ENCODE measurements at places on chromosomes 5 and 9.
A peak's percentile ranks its signal among the peaks of the same experiment; 100 is the strongest.

- no peak for DNase-seq
Observed at GRCh38 chr5:35227720-35228119, 2.6 kb downstream of the PRLR start.

- no peak for DNase-seq
Observed at GRCh38 chr9:94168203-94169000, 84.1 kb downstream of the PTPDC1 start.

- DNase-seq = no peak
Observed at GRCh38 chr9:3863111-3863528, 337.3 kb upstream of the RFX3 start.

DNA sequence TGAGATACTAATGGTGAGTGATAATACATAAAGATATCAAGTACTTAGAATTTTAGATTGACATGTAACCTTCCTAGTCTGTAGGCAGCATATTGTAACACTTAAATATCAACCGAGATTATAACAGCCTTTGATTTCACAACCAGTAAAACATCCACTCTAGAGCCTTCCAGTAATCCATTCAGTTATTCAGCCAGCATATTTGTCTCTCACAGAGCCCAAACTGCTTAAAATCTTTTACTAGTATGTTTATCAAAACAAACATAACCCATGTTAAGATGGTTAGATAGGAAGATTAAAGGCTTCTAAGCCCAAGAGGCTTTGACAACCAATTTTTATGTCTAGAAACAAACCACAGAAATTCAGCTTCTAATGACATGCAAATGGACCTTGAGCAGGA, 177.9 kb upstream of the FST start:
- DNase-seq = no peak

DNA sequence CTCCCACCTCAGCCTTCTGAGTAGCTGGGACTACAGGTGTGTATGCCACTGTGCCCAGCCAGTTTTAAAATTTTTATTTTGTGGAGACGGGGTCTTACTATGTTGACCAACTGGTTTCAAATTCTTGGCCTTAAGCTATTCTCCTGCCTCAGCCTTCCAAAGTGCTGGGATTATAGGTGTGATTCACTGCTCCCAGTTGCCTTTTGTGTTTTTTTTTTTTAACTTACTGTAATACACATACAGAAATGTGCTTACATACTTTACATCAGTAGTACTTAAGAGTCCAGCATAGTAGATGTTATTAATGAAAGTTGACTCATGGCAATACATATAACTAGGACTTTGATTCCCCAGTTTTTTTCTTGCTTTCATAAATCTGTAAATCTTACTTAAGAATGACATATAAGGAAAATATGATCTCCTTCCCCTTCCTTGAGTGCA, 4.7 kb downstream of the MAN2A1 start:
- no peak for DNase-seq

- no peak for DNase-seq
Observed at GRCh38 chr5:61496446-61496845, 164.4 kb downstream of the ZSWIM6 start.

- no peak for DNase-seq
Observed at GRCh38 chr9:125551781-125552180, 155.2 kb downstream of the MAPKAP1 start.

GRCh38 chr9:94783102-94783682, 56.7 kb downstream of the AOPEP start:
- peak; percentile 82 for DNase-seq

DNA sequence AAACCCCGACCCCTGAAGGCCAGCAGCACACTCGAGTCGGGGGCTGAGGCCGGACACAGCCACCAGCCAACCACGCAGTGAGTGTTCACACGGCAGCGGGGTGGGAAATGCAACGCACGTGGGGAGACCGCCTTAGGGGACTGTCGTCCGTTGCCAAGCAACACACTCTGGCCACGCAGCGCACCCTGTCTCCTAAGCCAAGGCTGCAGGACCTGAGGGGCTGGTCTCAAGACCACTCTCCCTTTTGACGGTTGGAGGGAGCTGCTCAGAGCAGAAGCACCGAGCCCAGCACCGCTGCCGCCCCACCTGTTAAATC, 7.5 kb downstream of the BRD9 start:
- no peak for DNase-seq

DNA sequence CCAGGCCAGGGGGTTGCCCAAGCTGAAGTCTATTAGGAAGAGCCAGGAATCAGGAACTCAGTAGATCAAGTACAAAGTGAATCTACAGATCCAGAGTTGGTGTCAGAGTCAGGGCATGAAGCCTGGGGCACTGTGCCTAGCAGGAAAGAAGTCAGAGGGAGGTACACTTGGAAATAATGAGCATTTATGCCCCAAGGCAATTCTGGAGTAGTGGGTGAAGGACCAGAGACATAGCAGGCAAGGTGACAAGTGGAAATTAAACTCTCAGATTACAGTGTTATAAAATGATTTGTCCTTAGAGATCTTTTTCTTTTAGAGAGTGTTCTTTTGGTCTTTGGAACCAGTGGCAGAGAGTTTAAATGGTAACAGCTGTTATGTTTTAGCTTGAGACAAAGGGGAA, 138.0 kb downstream of the ADAMTSL1 start:
- peak; percentile 35 for DNase-seq
